ENCODE measurements at places on chromosomes 1 and 21.

DNA sequence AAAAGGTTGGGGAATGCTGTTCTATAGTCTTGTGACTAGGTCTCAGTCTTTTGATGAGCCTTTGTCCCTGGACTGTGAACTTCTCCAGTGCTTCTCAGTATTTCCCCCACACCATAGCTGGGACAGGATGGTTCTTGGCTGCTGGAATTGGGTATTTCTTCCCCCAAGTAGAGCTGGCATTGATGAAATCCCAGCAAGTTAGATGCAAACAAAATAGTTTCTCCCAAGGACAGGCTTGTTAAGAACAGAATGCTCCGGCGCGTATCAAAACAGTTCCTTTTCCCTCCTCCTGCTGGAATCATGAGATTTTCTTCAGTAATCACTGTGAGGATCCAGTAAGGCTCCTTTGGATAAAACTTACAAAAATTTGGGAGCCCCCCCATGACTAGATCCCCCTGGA, 162.6 kb downstream of the PIK3R3 start:
- no peak for DNase-seq

DNA sequence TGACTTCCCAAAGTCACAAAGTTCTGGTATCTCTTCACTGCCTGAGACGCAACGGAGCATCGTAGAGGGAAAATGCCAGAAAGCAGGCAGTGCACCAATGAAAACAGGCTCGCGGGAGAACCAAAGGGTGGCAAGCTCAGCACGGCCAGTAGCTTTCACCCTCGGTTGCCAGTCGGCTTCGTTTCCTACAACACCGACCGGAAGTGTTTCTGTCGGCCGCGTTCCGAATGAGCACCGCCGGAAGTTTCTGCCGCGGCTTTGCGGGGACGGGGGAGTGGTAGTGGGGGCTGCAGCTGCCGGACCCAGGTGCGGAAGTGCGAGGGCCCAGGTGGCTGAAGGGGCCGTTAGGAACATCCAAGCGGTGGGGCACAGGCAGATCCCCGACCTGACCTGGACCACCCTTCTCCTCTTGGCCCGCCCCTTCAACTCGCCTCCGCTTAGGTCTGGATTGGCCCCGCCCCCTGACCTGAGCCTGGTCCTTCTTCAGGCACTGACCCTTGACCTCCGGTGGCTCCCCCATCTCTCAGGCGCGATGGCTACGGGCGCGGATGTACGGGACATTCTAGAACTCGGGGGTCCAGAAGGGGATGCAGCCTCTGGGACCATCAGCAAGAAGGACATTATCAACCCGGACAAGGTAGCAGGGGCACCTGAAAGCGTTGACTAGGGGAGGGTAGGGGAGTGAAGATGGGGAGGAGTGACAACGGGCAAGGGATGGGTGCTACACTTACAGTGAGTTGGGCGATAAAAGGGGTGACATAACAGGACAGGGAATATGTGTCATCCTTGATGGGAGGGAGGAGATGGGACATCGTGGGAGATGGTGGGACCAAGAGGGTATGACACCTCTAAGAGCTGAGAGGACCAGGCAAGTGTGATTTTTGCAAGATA, at the start of gene DMAP1:
TSS of gene DMAP1 (plus strand) at position 250 of the 891 bp plus-strand sequence. CDS start at position 533, 283 bp downstream.
- peak; percentile 78 for DNase-seq

GRCh38 chr1:175410560-175410959, 218.0 kb upstream of the KIAA0040 start:
- no peak for DNase-seq

DNA sequence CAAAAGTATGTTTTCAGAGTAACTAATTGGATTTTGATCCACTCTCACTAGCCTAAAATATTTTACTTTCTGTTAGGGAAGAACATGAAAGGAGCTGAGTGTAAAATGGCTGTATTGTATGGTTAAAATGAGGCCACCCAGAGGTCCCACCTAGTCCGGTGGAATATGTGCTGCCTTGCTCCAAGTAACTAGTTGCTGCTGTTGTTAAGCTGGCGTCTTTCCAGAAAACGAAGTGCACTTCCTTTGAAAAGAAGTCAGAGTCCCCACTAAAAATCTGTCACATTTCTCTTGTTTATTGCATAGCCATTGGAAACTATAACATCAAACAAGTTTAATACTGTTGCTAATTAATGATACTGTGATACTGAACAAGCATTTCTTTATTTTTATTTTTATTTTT, 3.2 kb downstream of the SLC25A33 start:
- DNase-seq: no peak

- DNase-seq: no peak
These were observed 67.8 kb upstream of the SMYD2 start for GRCh38 chr1:214213136-214213535.

Data from right cardiac atrium (tissue), 5 donors.